LoVo (cell line): ENCODE measurements at places on chromosomes 5 and 9.

DNA sequence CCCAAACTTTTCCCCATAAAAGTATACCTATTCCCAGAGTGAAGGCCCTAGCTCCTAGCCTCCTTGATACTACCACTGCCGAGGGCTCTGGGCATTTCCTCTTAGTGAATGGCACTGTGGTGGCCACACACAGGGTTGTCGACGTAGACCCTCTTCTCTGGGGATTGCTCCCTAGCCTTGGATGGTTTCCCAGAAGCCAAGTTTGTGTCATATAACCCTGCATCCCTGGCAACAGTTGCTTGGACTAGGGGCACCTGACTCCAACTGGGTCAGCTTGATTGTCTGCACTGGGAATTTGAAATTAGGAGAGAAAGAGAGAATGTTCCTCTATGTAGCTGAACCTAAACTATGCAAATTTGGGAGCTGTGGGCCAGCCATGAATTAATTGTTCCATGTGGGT, 32.3 kb upstream of the KIF2A start:
- DNase-seq, result no peak

GRCh38 chr5:145936401-145937131, at the start of gene SH3RF2:
TSS of gene SH3RF2 (plus strand) at chr5:145936578. CDS start at chr5:145937929, 1,351 bp downstream.
- peak; percentile 93 for DNase-seq

GRCh38 chr9:103660830-103661229, 433.3 kb upstream of the SMC2 start:
- no peak for DNase-seq

GRCh38 chr9:125603478-125604021, 103.5 kb downstream of the MAPKAP1 start:
- DNase-seq, result no peak

- peak; percentile 49 for DNase-seq
Measured at GRCh38 chr5:149938279-149938678, 6.3 kb downstream of the PDE6A start.

DNA sequence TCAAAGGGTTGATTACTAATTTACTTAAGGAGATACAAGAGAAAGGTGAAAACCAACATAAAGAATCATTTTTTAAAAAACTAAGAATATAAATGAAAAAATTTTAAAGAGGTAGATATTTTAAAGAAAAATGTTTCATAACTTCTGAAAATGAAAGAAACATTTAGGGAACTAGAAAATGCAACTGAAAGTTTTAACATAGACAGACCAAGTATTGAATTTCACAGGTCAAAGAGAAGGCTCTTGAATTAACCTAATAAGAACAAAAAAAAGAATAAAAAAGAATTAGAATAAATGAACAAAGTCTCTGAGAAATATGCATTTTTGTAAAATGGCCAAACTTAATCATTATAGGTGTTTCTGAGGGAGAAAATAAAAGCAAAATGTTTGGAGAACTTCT, 16.1 kb upstream of the FAM174A start:
- DNase-seq, result no peak

DNA sequence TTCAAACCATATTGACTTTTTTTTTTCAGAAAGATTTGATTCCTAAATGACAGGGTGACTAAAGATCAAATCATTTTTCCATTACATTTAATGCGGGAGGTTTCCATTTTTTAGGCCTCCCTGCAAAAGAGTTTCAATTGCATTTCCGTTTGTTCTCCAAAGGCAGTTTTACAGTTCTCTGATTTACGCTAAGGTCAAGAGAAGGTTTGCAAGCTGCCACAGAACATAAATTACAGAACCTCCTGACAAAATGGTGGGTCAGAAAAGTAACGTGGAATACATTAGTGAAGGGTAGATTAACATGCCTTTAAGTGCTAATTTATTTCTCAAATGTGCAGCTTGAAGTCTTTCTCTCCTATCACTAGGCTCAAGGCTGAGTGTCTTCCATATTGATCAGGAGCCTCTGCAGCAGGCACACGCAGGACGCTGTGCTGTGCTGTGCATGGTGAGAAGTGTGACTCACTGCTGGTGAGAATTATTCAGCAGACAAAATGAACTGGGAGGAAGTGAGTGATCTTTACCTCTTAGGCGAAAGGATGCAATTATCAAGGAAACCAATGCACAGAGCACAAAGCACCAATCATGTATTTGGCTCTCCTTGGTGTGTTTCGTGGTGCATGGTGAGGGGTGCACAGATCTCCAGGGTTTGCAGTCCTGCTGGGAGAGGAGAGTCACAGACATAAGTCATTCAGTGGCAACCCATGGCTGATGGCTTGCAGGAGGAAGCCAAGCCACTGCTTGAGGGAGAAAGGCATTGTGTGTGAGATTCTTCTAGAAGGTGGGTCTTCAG, 136.3 kb downstream of the TENT4A start:
- DNase-seq, result no peak

DNA sequence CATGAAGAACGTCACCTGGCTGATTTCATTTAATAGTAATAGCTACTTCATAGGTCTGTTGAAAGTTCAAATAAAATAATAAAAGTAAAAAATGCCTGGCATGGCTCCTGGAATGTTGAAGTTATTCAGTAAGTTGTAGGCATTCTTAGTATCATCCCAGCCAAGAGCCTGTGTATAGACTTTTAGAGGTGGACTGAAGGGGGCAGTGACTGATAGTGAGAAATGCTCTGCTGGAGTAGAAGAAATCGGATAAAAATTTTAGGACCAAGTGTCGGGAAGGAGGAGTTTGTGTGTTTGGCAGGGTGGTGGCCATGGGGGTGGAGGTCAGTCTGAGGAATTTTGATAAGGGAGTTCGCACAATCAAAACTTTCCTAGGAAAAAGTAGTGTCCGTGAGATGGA, 3.6 kb downstream of the ZFP2 start:
- DNase-seq, result no peak

DNA sequence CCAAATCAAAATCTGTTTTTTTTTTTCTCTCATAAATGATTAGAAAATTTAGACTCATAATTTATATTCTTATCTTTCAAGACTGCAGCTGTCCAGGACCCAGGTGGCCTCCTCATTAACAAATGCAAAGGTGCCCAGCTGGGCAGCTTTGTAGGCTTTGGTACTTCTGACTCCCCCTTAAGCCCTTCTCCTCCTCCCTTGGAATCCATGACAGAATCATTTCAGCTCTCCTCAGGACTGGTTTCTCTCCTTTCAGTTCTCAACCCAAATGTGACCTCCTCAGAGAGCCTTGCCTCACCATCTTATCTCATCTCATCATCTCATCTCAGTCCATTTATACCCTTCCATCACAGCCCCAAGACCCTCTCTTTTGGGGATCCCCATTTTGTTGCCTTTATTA, 221.7 kb downstream of the KIAA0825 start:
- DNase-seq, result no peak

- DNase-seq, result no peak
Measured at GRCh38 chr5:10590226-10590999, 26.5 kb downstream of the ANKRD33B start.

DNA sequence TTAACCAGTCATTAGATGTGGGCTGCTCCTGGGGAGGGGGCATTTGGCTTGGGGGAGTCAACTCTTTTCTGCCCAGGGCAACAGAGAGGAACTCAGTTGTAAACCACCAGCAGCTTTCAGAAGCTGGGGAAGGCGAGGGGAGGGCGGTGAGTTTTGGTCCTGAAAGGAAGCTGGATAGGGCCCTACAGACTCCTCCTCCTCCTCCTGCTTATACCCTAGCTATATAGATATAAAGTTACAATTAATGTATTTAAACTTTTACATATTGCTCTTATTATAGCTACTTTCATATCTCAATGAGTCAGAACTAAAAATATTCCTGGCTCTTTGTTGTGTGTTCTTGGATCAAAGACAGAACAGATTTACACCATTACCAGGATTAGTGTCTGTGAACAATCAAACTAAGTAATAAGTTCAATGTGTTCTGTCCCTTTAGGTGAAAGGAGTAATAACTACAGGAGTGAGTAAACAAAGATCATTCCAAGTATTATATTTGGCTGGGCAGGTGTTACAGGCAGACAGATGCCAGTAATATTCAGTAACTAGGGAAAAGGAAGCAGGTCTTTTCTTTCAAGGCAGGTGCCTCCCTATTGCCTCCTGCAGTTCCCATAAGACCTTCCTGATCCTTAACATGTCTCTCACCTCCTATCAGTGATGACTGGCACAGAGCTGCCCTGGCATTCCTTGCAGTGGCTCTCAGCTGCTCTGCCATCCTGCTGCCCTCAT, 20.5 kb upstream of the VPS13A start:
- DNase-seq, result no peak

DNA sequence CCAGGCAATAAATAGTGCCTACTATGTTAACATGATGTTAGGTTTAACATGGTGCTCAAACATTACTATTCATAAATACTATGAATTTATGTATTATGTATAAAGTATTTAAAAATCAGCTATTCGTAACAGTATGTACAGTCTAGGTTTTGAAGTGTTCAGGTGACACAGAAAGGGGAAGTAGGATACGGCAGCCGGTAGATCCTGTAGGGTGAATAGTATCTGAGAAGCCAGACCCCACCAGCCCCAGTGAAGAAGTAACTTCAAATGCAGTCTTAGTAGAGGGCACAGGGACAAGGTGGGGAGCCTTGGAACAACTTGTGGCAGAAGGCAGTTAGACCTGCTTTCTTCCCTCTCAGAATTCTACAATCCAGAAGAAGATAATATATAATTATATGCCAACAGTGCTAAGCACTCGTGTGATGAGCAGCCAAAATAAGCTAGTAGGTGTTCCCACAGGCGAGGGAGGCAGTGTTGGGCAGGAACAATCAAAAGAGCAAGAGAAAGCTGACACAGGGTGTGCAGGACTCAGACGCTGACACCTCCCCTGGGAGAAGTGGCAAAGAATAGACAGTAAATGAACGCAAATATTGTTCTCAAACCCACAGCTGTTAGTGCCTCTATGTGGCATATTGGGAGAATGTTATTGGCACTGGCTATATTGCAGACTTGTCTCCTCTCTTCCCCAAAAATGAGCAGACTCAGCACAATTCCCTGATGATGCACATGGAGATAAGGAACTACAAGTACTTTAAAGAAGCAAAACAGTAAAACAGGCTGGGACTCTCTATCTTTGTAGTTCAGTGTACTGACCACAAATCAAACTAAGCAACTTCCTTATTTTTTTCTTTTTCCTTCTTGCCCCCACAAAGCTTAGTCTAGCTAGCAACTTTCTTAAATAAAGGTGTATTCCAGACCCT, 4.6 kb downstream of the ZNF367 start:
- no peak for DNase-seq

GRCh38 chr5:152202321-152202720, 202.8 kb downstream of the NMUR2 start:
- DNase-seq, result no peak

DNA sequence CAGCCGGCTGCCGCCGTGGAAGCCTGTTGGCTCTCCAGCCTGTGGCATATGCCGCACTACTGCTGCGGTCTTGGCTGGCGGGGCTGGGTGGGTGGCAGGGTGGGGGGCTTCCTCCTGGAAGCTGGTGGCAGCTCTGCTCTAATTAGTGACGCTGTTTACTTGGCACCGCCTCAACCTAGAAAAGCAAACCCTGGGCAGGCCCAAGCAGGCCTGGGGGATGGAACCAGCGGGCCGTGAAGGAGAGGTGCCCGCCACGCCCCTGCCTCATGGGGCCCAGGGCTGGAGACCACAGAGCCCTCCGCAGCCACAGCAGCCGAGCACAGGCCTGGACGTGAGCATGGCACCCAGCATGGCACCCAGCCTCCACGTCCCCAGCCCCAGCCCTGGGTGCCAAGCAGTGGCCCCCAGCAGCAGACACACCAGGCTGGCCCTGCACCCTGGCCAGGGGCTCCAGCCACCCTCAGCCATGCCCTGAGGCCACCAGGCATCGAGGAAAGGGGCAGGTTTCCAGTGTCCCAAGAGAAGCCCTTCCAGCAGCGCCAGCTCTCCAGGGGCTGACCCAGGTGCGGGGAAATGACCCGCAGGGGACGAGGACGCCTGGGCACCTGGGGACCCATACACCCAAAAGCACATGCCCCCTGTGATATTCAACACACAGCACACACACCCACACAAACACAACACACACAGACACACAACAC, 5.4 kb upstream of the CCDC187 start:
- no peak for DNase-seq

DNA sequence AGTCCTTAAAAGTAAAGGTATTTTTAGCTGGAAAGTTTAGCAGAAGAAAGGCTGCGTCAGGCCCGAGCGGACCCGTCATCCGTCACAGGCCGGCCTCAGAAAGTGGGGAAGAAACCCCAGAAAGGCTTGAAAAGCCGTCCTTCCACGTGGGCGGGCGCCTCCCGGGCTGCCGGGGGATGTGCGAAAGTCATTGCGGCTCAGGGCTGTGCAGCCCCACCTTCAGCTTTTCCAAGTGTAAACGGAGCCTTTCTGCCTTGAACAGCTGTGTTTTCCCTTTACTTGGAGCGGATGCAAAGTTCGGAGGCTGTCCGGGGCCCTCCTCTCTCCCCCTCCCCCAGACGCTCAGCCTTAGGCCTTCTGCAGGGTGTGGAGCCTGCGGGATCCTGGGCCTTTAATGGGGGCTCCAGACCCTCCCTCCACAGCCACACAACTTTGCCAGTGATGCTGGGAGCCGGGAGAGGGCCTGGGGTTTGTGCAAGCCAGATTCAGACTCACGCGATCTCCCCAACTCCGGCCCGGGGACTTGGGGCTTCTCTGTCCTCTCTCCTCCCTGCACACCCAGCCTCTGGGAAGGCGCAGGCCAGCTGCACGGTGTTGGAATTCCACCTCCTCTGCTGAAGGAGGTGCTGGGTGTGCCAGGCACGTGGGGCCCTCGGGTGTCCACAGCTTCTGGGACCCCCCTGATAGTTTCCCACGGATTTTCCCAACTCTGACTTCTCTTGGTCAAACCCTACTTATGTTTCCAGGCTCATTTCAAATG, 95.5 kb upstream of the RAPGEF1 start:
- DNase-seq, result no peak

- no peak for DNase-seq
Measured at GRCh38 chr9:69317081-69317480, 7.9 kb upstream of the ENTREP1 start.

- DNase-seq, result no peak
Measured at GRCh38 chr5:117315170-117315569, 740.5 kb upstream of the SEMA6A start.

GRCh38 chr5:172699423-172699822, 58.4 kb downstream of the NEURL1B start:
- DNase-seq, result no peak

DNA sequence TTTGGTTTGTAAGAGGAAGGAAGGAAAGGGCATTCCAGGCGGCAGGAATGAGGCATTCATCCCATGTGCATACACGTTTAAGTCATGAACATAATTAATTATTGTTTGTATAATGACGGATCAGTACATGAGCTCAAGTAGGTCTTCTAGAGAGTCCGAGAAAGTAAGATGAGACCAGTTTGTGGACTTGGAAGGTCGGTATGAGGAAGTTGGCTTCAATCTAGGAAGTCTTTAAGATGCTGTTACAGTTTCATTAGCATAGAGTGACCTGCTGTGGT, 2.1 kb downstream of the GTF3C4 start:
- no peak for DNase-seq

DNA sequence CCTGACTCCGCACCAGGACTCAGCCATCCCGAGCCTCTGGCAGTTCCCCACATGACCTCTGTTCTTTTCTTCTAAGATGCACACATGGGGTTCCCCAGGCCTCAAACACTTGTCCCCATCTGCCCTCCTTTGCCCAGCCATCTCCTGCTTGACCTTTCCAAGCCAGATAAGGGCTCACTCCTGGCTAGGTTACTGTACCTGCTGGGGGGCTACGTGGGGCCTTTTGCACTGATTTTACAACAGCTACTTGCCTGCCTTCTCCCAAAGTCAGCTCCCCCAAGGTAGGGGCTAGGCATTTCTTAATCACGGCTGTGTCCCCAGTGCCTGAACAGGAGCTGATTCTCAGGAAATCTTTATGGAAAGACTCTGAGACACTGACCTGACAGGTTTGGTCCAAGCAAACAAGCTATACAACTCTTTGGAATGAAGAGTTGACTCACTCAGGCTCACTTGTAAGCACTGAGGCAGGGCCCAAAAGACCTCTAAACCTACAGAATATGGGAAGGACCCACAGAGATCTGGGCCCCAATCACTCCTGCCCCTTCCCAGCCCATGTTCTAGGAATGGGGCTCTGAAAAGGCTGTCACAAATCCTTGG, 2.5 kb downstream of the MACROH2A1 start:
- DNase-seq, result no peak
